ENCODE measurements at places on chromosomes 7 and 10. TPM values are rescaled to one million over a fixed set of nuclear protein-coding genes. Genes with fewer than 3 reads are reported as not detected.

CYP3A5 gene
- total RNA-seq: not detected

SPDYE2B gene
- total RNA-seq: not detected

ATP5MK gene
- total RNA-seq: 483 TPM

PRKG1 gene
- total RNA-seq: not detected

MMD2 gene
- total RNA-seq: not detected
